ENCODE measurements at places on chromosomes 1 and 21.

- DNase-seq, result no peak
Observed at GRCh38 chr1:47180603-47181094, 9.2 kb downstream of the PDZK1IP1 start.

- no peak for DNase-seq
Observed at GRCh38 chr1:4046836-4047461, 146.9 kb upstream of the C1orf174 start.

DNA sequence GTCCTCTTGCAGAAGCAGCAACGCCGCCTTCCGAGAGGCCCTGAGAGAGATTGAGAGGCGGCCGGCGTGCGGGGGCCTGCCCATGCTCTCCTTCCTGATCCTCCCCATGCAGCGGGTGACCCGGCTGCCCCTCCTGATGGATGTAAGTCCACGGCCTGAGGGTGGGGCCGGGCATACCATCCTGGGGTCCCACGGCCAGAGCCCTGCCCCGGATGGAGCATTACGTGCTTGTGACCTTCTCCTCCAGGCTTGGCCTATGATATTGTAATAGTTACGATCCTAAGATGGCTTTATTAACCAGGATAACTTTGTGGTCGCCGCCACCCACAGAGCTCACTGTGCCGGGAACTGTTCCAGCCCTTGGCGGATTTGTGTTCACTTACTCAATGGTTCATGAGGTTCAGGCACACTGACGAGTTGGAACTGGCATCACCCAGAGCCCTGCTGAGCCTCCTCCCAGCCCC, 18.9 kb downstream of the ARHGEF16 start:
- DNase-seq, result no peak

- DNase-seq, result peak; percentile 34
Observed at GRCh38 chr1:172380441-172381244, 39.8 kb upstream of the C1orf105 start.

Measured in activated T-cell treated with anti-CD3 and anti-CD28 coated beads, Interleukin-2, amount 50 U/mL, for 48 hours (primary cell).